H1 (cell line): ENCODE measurements at places on chromosomes 7 and 10. TPM values are rescaled to one million over a fixed set of nuclear protein-coding genes. Genes with fewer than 3 reads are reported as not detected.

- DNase-seq = no peak
Measured at GRCh38 chr7:79785556-79785955, 332.1 kb upstream of the MAGI2 start.

GRCh38 chr10:2067015-2067414 lies 329.7 kb upstream of the ADARB2 start:
- DNase-seq = no peak

DNA sequence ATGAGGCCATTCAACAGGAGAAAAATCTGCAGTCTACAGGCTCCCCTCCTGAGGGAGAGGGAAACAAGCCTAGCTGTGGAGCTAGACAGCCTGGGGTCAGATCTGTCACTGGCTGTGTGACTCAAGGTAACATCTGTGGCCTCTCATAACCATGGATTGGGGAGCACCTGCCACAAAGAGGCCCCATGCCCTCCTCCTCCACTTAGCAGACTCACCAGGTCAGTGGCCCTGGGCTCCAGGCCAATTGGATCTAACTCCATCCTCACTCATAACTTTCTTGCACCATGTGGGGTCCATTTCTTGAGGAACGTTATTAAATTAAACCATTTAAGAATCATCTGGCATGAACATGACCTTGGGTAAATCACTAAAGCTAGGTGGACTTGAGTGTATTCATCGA lies 1.8 kb downstream of the GDF10 start:
- no peak for DNase-seq

GRCh38 chr10:92822060-92822634 lies 26.2 kb upstream of the EXOC6 start:
- DNase-seq = peak; percentile 7

GRCh38 chr7:8155836-8156235 lies 106.1 kb downstream of the ICA1 start:
- DNase-seq = no peak

GRCh38 chr10:61986382-61986781 lies 84.9 kb downstream of the ARID5B start:
- DNase-seq = peak; percentile 19

- no peak for DNase-seq
Measured at GRCh38 chr10:100216006-100216405, 13.4 kb downstream of the CHUK start.

GRCh38 chr10:53453196-53453595 lies 680.6 kb upstream of the MBL2 start:
- no peak for DNase-seq

DNA sequence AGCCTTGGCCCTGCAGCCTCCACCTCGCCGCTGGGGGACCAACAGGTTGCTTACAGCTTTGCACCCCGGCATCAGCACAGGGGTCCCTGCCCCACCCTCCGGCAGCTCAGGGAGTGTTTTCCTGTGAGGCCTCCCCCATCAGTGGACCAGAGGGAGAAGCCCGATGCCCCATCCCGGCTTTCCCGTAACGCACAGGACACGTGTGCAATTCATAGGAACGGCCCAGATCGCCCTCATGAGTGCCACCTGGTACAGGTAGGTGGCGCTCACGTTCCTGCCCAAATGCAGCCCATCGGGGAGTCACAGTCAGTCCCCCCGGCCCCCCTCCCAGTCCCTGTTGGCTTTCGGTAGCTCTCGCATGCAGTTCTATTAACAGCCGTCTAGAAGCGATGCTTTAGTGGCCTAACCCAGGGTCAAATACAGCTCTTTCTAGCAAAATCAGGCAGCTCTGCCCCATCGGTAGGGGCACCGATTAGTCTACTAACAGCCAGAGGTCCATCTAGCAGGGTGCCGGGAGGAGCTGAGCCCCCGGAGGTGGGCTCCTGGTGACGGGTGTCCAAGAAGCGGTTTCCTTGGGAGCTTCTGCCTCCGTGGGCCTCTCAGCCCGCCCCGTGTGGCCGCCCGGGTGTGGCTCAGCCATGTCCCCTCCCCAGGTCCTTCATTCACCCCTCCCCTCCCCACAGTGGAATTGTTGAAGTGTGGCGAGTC lies 48.4 kb upstream of the GTF2IRD1 start:
- DNase-seq = peak; percentile 91

- DNase-seq = peak; percentile 39
Measured at GRCh38 chr10:7734821-7735220, 31.7 kb downstream of the ITIH2 start.

DNA sequence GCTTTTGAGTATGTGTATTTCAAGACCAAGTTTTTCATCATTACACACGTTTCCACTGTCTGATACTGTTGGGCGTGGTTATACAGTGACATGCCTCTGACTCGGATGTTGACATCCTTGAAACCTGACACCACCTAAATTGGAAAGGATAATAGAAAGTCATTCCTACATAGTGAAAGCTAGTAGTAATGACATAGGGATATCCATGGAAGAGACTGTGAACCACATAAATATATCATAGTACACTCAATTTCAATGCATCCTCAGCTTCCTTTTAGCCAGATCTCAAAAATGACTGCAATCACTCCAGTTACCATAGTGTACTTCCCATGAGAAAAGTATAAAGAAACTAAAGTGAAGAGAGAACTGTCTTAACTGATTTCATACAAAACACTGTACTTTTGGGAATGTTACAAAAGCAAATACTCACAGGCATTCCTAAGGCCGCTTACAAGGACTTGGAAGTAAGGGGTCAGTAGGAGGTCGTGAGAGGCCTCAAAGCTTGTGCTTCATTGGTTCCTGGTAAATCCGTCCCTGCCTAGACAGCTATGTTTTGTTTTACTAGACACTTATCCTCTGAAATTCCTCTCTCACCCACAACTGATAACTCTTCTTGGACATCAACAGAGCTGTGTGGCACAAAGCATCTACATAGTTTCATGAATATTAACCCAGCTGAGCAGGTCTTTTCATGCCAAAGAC lies 71.8 kb upstream of the VWDE start:
- DNase-seq = no peak

DNA sequence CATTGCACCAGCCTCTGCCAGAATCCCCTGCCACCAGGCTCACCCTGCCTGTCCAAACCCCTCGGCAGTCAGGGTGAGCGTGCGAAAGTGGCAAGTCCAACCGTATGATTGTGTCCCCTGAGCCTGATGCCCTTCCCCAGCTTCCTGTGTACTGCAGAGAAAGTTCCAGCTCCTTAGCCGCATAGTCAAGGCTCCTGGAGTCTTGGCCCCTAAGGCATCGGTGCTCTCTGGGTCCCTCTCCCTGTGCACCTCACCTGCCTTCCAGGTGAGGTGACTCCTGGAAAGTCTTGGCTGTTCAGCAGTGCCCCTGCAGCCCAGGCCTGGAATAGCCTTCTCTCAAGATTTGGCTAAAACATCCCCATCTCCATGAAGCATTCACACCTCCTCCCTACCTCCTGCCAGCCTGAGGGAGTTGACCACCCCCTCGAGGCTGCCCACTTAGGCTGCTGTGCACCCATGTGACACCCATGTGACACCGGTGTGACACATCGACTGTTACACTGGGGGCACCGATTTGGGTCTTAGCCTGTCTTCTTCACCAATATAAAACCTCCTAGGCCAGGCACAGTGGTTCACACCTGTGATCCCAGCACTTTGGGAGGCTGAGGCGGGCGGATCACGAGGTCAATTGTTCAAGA lies 56.1 kb upstream of the ELN start:
- DNase-seq = peak; percentile 73

The GDF10 gene
- total RNA-seq = 0.19 and 0.25 TPM in 2 replicates

The SUN3 gene
- total RNA-seq = not detected in 2 replicates

The NAT16 gene
- 0.84 and 1.0 TPM in 2 replicates for total RNA-seq

The LIPJ gene
- total RNA-seq = not detected in 2 replicates

The SEMA3C gene
- total RNA-seq = 0.98 and 1.4 TPM in 2 replicates

The RSPH10B gene
- total RNA-seq = 0.17 and 0.45 TPM in 2 replicates

The KCND2 gene
- total RNA-seq = 7.3 and 7.7 TPM in 2 replicates

The H2BK1 gene
- not detected in 2 replicates for total RNA-seq
